ENCODE measurements at places on chromosomes 2 and 18.
A peak's percentile ranks its signal among the peaks of the same experiment; 100 is the strongest.

DNA sequence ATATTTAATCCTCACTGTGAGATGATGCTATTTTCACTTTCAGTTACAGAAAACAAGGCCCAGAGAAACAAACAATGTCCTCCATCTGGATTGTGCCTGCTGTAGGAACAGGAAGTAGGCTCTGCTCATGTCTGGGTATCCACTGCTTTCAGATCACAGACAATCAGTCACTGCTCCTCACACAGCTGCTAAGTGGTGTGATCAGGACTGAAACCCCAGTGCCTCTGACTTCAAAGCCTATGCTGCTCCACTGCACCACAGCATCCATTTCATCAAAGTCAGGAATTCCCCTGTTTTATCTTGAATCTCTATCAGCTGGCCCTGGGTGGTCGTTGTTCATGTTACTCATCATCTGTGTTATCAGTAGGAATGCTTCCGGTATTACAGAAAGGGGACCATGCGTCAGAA lies 303.8 kb upstream of the TRIB2 start:
- DNase-seq, result no peak

- DNase-seq, result no peak
Measured at GRCh38 chr2:207071820-207072219, 93.9 kb downstream of the KLF7 start.

GRCh38 chr2:169106563-169107545 lies 37.5 kb downstream of the DHRS9 start:
- DNase-seq, result no peak

GRCh38 chr2:9478526-9478925 lies 4.2 kb downstream of the IAH1 start:
- DNase-seq, result no peak

DNA sequence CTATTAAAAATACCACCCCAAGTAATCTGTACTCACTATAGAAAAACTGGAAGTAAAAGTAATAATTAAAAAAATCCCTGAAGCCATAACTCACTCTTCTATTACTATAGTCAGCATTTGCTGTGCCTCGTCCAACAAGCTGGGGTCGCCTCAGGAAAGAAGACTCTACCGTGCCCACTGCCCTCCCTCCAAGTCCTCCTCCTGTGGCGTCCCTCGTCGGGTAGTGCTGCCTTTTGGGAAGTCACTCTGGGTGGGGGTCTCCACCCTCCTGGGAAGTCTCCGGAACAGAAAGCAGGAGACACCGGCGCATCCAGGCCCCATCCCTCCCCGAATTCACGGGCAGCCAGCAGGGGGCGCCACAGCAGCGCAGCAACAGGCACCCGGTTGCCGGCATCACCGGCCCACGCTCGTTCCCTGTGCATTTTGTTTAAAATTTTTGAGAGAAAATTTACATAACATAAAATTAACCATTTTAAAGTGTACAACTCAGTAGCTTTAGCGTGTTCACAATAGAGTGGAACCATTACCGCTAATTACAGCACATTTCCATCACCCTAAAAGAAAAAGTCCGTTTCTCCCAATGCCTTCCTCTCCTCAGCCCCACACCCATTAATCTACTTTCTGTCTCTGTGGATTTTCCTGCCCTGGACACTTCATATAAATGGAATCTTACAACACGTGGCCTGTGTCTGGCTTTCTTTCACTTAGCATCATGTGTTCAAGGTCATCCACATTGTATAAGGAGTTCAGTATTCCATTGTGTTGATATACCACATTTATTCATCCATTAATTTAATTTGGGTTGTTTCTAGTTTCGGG lies 62.2 kb downstream of the ADNP2 start:
- DNase-seq, result peak; percentile 57

DNA sequence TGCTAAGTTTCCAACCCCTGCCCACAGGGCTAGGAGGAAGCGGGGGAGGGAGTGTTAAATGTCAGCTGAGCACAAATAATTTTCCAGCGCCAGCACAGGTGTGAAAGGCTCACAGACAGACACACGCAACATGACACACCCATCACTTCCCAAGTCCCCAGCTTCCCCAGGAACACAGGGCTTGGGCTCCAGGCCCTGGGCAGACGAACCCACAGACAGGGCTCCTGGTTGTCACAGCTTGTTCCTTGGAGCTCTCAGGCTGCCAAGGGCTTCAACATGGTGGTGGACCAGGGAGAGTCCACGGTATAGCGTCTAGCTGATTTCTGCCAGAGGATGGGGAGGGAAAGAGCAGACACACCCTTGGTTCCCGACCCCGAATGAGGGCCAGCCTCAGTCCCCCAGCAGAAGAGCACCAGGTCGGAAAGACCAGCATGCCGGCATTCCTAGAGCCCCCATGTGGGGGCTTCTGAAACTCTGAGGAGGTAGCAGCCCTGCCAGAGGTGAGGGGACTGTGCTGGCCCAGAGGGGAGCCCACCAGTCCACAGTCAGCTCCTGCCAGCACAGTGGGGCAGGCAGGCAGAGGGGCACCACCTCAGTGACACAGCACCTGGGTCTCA lies 1.9 kb downstream of the DUSP2 start:
- DNase-seq, result no peak

GRCh38 chr18:48934415-48934722 lies 16.4 kb downstream of the SMAD7 start:
- DNase-seq, result peak; percentile 67

DNA sequence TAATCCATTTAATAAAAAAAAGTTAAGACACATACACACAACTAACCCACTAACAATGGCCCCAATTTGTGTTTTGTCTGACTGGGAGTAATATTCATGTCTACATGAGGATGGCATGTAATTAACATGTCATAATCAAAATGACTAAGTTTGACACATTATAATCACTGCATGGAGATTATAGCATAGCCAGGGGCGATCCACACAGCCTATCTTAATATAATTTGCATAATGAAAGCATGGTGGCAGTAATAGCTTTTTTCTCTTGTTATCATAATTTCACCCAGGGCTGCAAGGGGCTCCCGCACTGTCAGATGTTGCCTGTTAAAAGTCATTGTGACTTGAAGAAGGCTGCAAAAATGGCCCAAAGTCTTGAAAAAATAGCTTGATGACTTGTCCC lies 243.7 kb downstream of the SMAD2 start:
- no peak for DNase-seq

DNA sequence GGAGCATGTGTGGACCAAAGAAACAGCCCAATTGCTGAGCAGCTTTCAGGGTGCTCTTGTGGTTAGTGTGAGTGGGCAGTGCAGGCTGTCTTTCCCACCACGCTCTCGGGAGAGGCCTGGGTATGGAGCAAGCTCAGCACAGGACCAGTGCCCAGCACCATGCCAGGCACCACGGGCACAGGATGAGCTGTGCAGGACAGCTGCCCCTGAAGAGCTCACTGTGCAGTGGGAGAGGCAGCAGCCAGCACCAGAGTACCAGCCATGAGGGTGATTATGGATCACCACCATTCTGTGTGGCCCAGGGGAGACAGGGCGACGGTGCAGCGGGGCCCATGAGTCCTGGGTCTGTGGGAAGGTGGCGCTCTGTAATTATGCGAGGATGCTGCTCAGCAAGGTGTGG lies 29.7 kb upstream of the FAHD2A start:
- no peak for DNase-seq

DNA sequence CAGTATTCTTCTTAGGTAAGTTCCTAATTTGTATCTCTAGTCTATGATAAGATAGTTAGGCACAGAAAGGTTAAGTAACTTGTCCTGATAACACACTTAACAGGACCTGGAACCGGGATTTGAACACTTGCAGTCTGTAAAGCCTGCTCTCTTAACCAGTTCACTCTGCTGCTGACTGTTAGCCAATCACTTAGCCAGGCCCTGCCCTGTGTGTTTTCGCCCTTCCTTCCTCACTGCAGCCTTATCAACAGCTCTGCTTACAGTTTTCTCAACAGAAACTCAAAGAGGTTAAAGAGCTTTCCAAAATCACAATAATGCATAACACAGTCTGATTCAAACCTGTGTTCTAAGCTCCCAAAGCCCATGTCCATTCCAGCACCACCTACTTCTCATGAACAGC lies 151.7 kb downstream of the TRABD2A start:
- no peak for DNase-seq

GRCh38 chr2:105184420-105184819 lies 57.1 kb upstream of the GPR45 start:
- no peak for DNase-seq

- DNase-seq, result no peak
Measured at GRCh38 chr2:179277429-179278196, 13.0 kb upstream of the SESTD1 start.

GRCh38 chr2:126846241-126846640 lies 52.4 kb upstream of the TEX51 start:
- DNase-seq, result no peak

DNA sequence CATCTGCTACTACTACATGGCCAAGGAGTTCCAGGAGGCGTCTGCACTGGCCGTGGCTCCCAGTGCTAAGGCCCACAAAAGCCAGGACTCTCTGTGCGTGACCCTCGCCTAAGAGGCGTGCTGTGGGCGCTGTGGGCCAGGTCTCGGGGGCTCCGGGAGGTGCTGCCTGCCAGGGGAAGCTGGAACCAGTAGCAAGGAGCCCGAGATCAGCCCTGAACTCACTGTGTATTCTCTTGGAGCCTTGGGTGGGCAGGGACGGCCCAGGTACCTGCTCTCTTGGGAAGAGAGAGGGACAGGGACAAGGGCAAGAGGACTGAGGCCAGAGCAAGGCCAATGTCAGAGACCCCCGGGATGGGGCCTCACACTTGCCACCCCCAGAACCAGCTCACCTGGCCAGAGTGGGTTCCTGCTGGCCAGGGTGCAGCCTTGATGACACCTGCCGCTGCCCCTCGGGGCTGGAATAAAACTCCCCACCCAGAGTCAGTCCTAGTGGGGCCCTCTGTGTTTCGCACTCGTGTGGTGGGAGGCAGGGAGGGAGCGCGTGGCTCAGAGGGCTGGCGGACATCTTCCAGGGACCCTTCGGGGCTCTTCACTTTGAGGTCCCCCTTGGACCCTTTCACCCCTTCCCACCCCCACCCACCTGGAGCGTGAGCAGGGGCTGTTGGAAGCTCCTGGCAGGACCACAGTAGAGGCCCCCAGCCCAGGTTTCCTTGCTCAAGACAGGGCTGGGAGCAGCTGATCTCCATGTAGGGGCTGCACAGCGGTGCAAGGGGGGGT lies 5.7 kb downstream of the GPR35 start:
- DNase-seq, result no peak

- DNase-seq, result no peak
Measured at GRCh38 chr2:9415516-9416169, 7.7 kb downstream of the ITGB1BP1 start.

DNA sequence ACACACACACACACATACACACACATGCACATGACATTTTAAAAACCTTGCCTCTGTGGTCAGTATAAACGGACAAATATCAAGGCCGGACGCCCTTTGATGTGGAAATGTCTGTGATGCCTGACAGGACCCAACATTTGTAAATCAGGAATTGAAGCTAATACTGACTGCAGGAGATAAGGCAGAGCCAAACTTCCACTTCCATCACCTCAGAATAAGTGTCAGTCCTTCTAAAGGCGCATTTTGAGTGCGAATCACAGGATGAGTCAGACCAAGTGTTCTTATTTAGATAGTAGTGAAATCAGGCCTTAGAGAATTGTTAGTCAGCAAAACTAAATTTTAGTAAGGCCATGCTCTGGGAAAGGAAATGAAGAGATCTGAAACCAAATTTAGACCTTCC lies 211.7 kb upstream of the LRATD1 start:
- no peak for DNase-seq

DNA sequence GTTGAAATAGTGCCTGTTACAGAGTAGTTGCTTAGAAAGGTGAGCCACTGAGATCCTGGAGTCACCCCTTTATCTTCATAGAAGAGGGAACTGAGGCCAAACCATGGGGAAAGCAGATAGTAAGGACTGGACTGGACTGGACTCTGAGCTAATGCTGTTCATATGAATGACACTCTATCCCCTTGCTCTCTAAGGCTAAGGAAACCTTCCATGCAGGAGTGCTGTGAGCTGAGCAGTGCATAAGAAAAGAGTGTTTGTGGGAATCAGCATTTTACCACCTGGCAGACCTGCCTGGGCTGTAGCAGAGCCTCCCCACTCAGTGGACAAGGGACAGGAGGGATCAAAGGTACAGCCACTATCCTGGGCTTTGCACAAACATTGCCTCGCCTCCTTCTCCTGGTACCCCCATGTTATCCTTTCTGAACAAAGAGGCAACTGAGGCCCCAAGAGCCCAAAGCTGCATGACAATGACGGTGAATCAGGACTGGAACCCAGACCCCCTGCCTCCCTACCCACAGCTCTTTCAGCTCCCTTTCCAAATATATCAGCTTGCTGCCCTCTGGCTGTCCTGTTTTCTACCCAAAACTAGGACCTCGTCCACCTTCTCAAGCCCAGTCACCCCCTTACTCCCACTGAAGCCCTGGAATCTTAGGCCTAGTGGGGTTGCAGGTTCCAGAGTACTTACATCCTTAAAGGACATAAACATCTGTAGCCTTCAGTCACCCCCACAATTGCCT lies 227.9 kb downstream of the ZBTB7C start:
- DNase-seq, result no peak

GRCh38 chr2:67389286-67389685 lies 7.8 kb upstream of the ETAA1 start:
- no peak for DNase-seq

- peak; percentile 52 for DNase-seq
Measured at GRCh38 chr2:191150600-191151330, at the start of gene STAT4. STAT4 (minus strand) TSS chr2:191150994; CDS start chr2:191148203, 2,791 bp downstream.

DNA sequence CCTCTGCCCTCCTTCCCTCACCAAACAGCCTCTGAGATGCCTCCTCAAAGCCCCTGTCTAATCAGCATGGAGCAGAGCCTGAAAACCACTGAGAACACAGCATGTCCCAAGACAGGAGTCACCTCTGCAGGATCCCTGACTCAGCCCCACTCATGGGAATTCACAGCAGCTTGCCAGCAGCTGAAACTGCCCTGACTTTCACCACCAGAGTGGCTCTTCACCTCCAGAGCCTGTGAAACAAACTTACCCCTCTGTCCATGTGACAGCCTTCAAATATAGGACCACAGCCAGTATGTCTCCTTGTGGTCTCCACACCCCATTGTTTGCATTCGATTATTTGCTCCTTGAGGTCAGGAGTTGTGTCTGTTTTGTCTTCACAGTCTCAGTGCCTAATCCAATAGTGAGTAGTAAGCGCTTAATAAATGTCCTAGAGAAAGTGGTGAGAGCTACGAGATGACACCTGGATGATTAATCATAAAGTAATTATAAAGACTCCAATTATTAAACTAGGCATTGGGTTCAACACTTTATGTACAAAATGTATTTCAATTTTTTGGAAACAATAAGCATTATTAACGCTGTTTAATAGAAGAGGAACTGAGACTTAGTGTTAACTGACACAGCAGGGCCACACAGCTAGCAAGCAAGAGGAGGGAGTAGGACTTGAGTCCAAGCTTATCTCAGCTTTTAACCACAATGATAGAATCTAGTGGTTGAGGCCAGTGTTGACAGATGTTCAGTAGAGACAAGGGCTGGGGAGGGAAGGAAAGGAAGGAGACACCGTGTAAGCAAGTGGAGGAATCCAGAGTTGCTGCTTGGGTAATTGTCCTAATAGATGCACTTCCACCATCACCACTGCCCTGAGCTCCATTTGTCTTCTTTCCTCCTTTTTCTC lies 358.7 kb upstream of the TNP1 start:
- no peak for DNase-seq

- DNase-seq, result peak; percentile 95
Measured at GRCh38 chr18:3665780-3666525, 216.0 kb downstream of the TGIF1 start.

- DNase-seq, result no peak
Measured at GRCh38 chr2:9140645-9141044, 66.0 kb upstream of the ASAP2 start.

All from tongue (tissue), 3 donors.